ENCODE measurements at places on chromosomes 3 and 15.

DNA sequence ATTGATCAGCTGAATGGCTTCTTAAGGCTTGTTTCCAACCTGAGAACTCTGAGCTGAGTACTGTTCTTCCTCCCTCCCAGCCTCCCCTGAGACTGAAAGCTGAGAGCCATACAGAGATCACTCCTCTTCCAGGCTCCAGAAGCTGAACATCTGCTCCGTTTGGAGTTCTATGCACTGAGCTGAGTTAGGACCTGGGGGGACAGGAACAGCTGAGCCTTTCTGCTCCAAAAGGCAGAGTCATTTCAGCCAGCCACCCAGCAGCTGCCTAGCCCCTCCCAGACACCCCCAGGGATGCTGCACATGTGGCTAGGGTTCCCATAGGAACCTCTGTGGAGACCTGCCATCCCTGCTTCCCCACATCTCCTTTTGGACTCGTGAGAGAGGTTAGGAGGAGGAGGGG, 64.2 kb upstream of the GLCE start:
- DNase-seq, result no peak

DNA sequence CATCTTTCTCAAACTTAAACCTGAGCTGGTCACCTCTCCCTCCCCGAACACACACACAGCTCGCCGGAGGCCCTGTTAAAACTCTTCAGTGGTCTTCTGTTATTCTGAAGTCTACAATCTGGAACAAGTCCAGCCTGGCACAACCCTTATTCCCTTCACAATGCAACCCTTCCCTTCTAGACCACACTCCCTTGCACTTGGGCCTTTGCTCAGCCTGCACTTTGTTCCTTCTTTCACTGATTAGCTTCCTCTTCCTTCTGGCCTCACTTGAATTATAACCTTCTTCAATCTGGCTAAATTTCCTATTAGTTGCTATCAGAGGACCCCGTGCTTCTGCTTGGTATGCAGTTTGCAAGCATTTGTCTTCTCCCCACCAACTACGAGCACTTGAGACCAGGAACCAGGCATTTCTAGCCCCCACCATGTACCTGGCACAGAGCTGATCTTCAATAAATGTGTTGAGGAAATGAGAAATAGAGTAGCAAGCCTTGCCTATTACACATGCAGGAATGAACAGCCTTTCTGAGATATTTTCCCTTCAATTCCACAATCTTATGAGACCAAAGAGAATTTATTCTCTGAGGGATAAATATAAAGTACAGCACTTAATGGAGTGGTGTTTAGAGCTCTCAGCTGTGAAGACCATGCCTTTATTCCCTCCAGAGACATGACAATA, 663.1 kb upstream of the ADAMTS9 start:
- DNase-seq, result no peak

GRCh38 chr3:142987707-142988106, 13.7 kb upstream of the U2SURP start:
- peak; percentile 47 for DNase-seq

DNA sequence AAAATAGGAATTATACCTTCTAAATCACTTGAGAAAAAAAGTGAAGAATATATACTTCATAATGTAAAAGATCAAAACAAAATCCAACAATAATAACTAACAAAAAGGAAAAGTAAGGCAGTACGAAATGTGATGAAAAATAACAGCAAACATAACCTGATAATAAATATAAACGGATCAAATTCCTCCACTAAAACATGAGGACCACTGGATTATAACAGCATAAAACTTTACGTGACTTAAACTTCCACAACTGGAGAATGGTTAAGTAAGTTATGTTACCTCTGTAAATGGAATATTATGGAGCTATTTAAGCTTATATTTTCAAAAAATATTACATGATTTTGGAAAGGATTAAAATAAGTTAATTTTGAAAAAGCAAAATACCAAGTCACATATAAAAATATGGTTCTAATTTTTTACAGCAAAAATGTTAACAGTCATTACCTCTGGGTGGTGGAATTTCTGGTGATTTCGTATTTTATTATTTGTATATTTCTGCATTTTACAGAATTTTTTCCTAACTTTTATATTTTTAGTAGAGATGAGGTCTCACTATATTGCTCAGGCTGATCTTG, 7.0 kb downstream of the SLC6A20 start:
- DNase-seq, result no peak

DNA sequence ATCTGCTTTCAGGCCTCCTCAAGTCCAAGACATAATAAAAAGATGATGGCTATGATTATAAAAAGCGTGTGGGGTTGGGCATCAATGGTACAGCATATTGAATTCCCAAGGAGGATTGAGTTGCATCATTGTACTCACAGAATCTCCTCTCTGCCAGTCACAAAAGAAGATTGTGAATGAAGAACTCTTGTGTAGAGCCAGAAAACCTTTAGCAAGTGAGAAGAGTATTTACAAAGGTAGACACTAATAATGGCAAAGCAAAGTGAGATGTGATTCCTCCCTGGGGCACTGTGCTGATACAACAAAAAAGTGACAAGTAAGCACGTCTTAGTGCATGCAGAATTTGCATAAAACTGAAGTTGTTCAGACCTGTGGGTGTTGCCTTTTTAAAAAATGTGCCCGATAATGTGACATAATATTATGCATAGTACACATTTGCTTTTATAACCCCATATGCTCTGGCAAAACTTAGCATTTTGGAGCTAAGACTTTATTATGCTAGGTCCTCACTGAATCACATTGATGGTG, 291.2 kb upstream of the TBC1D5 start:
- no peak for DNase-seq

DNA sequence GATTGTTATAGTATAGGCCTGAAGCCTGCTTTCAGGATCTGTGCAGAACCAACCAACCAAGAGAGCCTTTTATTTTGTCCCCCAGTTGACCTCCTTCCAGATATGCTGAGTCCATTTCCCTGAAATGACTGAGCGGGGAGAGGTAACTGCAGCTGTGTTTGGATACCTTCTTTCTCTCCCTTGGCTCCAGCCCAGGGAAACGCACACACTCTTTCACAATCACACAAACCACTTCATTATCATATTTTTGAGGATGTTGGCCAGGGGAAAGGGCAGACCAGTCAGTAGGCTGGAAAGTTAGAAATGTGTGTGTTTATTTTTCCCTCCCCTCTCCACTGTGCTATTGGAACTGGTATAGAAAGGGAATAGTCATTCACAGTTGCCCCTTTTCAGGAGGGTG, 417.7 kb upstream of the TBL1XR1 start:
- DNase-seq, result no peak

DNA sequence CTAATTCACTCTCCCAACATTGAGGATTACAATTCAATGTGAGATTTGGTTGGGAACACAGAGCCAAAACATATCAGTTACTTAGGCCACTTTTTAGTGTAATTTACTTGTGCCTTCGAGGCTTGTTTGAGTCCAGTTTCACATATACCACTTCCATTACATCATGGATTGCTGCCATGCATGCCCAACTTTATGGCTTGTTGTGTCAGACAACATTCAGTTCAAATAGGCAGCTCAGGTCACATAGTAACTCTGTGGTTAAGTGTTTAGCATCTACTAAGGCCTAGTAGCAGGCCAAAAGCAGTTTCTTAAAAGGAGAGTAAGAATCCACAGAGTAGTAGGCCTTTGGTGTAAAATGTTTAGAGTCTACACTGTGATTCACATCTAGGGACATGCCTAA, 164.3 kb upstream of the GMNC start:
- DNase-seq, result no peak

DNA sequence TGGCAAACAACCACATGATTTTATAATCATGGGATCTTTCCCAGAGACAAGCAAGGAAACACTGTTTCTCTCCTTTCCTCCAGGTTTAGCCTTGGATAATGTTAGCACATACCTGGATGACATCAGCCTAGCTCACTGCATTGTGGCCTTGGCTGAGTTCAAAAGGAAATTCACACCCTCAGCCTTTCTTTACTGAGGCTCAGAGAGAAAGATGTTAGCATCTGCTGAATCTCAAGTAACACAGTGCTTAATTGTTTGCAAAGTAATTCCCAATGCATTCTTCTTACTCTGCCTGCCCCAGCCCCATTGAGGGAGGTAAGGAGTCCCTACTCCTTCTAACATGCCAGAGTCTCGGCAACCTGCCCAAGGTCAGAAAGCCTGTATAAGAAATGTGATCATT, 432.2 kb upstream of the LMCD1 start:
- no peak for DNase-seq

- no peak for DNase-seq
Observed at GRCh38 chr3:117681619-117682018, 972.0 kb downstream of the TUSC7 start.

GRCh38 chr3:187669675-187670504, at the start of gene SST:
Gene SST (minus strand): TSS chr3:187670394. CDS start chr3:187670291, 103 bp downstream.
- DNase-seq, result no peak

DNA sequence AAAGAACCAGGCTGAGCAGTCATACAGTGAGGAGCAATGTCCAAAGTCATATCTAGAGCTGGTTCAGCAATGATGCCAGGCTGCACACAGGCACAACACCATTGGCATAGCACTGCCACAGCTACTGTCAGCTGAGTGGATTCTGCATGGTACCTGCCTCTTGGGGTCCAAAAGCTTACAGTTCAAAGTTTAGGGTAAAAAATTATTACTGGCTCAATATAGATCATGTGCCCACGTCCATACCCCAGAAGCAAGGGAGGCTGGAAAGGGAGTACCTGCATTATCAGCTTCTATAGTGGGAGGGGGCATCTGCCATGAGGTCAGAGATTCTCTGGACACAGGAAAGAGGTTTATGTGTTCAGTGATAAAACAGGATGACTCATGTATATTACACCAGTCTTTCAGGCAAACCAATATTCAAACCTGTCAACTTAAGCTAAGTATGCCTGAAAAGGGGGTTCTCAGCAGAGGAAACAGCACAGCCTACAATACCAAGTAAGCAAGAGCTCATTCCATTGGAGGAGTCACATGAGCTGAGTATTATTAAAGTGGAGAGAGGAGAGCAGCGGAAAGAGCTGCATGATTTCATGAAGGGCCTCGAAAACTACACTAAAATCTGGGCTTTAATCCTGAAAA, 99.0 kb downstream of the ANO10 start:
- DNase-seq, result no peak

- no peak for DNase-seq
Observed at GRCh38 chr3:60758831-60759230, 492.4 kb downstream of the FHIT start.

- no peak for DNase-seq
Observed at GRCh38 chr3:168548719-168549118, 453.0 kb upstream of the GOLIM4 start.

DNA sequence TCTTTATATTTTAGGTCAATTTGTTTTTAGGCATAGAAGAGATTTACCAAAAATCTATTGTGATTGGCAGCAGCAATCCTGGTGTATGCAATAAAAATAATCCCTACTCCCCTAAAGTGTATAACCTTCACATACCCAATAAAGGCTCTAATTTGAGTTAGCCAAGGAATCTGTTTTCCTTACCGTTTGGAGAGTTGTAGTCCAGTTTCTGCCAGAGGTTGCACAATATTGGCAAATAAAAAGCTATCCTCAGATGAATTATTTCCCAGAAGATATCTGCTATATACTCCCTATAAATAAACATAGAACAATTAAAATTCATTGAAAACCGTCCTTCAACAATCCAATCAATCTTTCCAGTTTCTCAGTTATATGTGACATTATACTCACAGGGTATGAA, 31.1 kb downstream of the ACKR4 start:
- DNase-seq, result no peak

DNA sequence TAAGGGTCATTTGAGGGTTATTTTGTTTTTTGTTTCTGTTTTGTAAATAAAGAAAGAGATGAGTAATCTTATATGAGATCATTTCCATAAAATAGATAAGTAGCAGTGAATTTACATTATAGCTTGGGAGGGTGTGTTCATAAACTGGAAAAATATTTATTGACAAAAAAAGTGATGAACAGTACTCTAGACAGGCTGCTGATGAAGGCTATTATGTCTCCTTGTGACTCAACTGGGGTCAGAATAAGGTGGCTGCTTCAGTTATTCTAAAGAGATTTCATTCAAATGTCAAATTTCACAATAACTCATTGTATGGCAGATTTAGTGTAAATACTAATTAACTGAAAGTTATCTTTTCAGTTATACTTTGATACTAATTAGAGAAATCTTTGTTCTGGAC, 251.1 kb upstream of the CMC1 start:
- no peak for DNase-seq

- no peak for DNase-seq
Observed at GRCh38 chr3:139811331-139811730, 123.7 kb upstream of the CLSTN2 start.

GRCh38 chr3:89217148-89217685, 109.8 kb downstream of the EPHA3 start:
- no peak for DNase-seq

DNA sequence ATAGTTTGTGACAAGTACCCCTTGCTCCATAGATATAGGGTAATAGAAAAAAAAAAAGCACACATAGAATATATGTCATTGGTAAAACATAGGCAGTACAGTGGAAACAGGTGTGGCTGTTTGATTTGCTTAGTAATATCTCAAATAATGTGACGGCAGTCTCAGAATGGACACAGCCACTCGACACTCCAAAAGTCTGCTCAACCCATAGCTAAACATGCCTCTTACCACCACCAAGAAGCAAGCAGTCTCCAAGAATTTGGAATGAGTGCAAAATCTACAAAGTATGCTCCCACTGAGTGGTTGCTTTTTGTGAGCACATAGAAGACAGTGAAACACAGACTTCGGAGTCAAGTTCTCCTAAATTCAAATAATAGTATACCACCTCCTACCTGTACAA, 43.0 kb downstream of the RAB27A start:
- no peak for DNase-seq

DNA sequence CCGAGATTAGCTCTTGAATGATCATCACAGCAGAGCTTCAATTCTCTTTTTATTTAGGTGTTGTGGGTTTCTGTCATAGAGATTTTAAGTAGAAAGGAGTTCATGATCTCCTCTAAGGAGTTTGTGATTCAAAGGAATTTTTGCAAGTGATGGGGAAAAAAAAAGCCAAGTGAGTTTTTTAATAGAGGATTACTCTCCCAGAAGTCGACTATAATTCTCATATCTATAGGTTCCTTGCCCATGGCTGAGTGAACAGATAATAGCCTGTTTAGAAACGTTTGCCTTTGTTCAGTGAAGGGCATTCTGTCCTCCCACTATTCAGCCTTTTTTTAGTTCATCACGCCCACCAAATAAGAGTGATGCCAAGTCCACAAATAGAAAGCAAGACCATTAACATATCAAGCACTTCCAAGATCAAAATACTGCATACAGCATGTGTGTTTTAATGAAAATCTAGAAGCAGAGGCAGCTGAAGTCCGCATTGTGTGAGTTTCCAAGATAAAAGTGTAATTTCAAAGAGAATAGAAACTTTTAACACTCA, 398.4 kb upstream of the CNTN3 start:
- DNase-seq, result no peak

- no peak for DNase-seq
Observed at GRCh38 chr15:82122746-82123400, 77.1 kb upstream of the MEX3B start.
